Caco-2 (cell line): ENCODE measurements at places on chromosomes 16 and 17.

- no peak for DNase-seq
Observed at GRCh38 chr17:55520402-55520801, 9.2 kb upstream of the SMIM36 start.

GRCh38 chr17:21286909-21287702 is 2.6 kb downstream of the MAP2K3 start:
- DNase-seq = no peak

DNA sequence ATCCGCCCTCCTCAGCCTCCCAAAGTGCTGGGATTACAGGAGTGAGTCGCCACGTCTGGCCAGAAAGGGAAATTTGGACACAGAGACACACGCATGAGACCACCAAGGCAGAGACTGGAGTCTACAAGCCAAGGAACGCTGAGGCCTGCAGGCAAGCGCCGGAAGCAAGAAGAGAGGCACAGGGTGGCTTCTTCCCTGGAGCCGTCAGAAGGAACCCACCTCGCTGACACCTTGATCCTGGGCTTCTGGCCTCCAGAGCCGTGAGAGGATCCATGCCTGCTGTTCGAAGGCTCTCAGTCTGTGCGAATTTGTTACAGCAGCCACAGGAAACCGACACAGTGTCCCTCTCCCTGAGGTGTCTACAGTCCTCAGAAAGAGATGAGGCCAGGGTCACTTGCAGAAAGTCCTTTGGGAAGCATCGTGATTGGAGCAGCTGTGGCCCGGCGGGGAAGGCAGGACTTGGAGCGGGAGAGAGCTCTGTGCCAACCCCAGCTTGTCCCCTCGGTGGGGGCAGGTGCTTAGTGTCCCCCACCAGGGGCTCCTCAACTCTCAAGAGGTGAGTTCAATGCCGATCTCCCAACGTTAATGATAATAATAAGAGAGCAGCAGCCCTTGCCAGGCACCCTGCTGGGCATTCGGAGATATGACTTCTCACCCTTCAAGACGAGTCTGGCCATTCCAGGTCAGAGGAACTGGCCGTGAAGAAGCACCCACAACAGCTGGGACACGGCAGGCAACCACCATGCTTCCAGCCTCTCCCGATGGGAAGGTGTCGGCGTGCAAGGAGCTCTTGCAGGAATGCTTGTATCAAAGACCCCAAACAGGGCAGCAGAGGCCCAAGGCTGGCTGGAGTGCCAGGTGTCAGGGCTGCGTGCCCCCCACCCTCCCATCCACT is 68.4 kb upstream of the TNRC6C start:
- DNase-seq = no peak

GRCh38 chr17:16418685-16419068 is 3.3 kb downstream of the TRPV2 start:
- no peak for DNase-seq

DNA sequence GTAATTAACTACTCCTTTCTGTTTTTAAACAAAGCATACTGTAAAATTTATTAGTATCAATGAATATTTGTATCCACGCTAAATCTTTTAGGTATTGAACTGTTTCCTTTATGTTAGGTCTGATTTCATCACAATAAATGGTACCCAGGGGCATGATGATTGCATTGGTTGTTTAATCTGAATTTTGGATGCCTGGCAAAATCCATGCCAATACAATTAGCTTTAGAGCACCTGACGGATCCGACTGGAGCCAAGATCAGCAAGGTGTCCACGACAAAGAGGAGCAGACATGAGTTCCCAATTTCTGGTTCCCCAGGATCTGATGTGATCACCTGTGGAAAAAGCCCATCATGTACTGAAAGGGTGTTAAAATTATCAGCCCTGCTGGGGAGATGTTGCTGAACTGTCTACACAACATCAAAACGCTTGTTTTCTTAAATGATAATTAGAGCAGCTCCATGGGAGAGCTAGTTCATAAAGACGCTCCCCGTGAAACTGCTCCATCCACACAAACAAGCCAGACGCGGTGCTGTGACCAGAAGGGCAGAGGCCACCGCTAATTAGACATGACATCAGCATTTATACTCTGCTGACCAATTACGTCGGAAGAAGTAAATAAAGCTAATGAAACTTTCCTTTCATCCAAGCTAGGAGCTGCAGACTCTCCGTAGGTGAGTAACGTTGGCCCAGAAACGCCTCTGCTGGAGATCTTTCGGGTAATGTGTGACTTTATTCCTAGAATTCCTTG is 151.7 kb downstream of the CPPED1 start:
- DNase-seq = no peak

DNA sequence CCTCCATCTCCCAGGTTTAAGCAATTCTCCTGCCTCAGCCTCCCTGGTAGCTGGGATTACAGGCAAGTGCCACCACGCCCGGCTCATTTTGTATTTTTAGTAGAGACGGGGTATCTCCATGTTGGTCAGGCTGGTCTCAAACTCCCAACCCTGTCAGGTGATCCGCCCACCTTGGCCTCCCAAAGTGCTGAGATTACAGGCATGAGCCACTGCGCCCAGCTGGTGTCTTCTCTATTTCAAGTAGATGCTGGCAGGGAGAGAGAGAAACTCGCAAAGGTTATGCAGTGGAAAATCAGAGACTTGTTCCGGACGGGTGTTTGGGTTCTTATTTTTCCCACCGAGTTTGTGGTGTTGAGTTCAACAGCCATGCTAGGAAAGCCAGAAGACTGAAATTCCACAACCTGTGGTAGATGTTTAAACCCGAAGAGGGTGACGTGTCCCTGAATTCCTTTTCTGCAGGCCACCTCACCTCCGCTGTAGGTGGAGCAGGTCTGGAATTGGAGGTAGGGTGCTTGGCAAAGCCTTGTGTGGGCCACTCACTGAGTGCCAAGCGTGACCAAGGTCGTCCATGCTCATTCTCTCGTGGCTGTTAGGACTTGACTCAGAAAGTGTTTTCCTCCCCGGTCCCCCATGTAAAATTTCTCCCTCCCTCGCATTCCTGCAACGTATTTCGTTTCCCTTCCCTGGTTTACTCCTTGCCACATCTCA is 7.3 kb upstream of the ZDHHC7 start:
- no peak for DNase-seq

DNA sequence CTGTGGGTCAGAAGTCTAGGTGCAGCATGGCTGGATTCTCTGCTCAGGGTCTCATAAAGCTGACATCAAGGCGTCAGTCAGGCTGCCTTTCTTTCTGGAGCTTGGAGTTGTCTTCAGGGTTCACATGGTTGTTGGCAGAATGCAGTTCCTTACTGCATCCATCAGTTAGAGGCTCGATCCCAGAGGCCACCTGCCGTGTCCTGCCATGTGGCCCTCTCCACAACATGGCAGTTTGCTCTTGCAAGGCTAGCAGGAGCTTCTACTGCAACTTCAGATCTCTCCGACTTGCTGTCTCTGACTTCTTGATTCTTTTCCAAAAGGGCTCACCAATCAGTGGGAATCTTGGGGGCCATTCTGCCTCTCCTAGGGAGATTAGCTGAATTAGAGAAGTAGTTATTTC is 11.9 kb downstream of the PITPNC1 start:
- DNase-seq = no peak

- DNase-seq = no peak
Observed at GRCh38 chr16:80670170-80670865, 129.5 kb downstream of the DYNLRB2 start.
